Stimulated activated CD4-positive, alpha-beta T cell treated with anti-CD3 and anti-CD28 coated beads, TNF-alpha, amount 100 ng/mL, for 4 hours (primary cell): ENCODE measurements at places on chromosomes 6 and 20.

- no peak for DNase-seq
Measured at GRCh38 chr6:22322103-22323030, 25.5 kb upstream of the PRL start.

- no peak for DNase-seq
Measured at GRCh38 chr20:50431066-50431450, 79.1 kb upstream of the PTPN1 start.

GRCh38 chr6:169847141-169847674, 95.8 kb downstream of the ERMARD start:
- no peak for DNase-seq

GRCh38 chr6:36201612-36202011, 5.1 kb downstream of the BRPF3 start:
- DNase-seq: no peak

DNA sequence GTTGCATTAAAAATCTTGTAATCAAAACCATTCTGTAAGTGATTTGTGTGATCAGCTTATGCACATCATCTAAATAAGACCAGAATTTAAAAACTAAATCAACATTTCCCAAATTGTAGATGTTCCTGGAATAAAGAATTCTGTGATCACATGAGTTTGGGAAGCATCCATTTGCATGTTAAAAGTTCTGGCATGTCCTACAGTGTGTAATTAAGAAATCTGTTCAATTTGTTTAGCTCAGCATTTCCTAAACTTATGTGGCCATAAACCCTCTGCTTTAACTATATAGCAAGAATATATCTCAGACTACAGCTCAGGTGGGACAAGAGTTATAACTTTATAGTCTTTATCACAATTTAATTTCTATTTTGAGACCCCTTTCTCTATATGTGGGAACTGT, 399.1 kb downstream of the LAMA2 start:
- no peak for DNase-seq

DNA sequence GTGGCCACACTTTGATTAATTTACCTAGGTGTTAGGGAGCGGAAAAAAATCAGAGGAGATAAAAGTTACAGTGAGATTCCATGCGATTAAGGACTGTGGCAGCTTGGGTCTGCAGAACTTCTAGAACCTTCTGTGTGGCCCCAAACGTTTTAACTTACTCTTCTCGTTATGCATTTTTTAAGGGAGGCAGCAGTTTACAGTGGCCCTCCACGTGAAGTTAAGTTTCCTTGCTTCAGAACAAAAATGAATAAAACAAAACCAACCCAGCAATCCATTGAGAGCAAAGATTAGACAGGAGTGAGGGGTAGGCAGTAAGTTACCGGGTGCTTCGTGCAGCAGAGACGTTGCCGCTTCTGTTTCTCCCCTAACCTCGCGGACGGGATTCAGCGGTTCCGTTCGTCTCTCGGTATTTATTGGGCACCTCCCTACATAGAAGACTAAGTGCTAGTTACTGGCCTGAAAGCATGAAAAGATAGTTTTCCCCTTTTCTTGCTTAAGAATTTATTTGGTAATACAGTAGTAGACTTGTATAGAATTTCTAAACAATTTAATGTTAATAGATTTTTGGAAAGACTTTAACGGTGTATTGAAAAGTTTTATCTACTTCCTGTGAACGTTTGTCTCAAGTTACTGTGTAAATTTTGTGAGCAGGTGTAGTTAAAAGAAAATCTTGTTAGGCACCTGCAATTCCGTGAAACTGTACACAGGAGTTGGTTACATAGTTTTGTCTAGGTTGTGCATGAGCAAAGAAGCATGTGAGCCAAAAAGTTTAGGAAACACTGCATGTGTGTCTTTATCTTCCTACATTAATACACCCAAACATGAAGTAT, 1.1 kb downstream of the BAG2 start:
- DNase-seq: peak; percentile 3
